ENCODE measurements at places on chromosomes 16 and 17. TPM values are rescaled to one million over a fixed set of nuclear protein-coding genes. Genes with fewer than 3 reads are reported as not detected.

GRCh38 chr16:69725480-69726312 is 664 bp downstream of the NQO1 start:
- peak overlapping the region; percentile 88 for H3K27ac ChIP-seq
- H3K4me3 ChIP-seq: peak overlapping the region; percentile 14
- no peaks in the 10 kb centered on the region for H3K27me3 ChIP-seq

- no peaks in the 10 kb centered on the region for H3K4me1 ChIP-seq
- DNase-seq: no peak
- no peak overlapping the region for H3K27ac ChIP-seq
- no peaks in the 10 kb centered on the region for H3K36me3 ChIP-seq
- no peaks in the 10 kb centered on the region for H3K27me3 ChIP-seq
Observed at GRCh38 chr17:50787106-50787505, 19.8 kb upstream of the ANKRD40CL start.

DNA sequence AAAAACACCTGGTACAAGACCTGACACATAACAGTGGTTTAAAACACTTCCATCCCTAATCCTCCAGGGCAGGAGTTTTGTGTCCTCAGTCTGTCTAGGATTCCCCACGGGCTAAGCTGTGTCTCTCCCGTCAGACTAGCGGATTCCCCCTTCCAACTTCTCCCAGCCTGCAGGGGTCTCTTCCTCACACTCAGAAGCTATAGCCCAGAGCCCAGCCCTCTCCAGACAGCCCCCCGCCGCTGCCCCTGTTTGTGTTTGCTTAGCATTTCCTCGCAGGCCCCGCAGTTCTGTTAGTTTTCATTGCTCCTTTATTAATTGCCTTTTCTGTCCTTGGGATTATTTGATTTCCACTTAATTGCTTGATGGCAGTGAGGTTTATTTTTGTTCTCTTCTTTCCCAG is 91.2 kb downstream of the TMEM132E start:
- H3K4me3 ChIP-seq: no peak overlapping the region
- DNase-seq: no peak
- no peaks in the 10 kb centered on the region for H3K36me3 ChIP-seq

GRCh38 chr17:7834542-7834956 is 532 bp downstream of the KDM6B start:
- H3K4me3 ChIP-seq: peak overlapping the region; percentile 75
- H3K27me3 ChIP-seq: no peaks in the 10 kb centered on the region
- peak overlapping the region; percentile 98 for H3K27ac ChIP-seq
- DNase-seq: peak; percentile 73
- peaks cover 22% of the 10 kb centered on the region for H3K4me1 ChIP-seq
- H3K36me3 ChIP-seq: no peaks in the 10 kb centered on the region

GRCh38 chr17:13140750-13141149 is 122.9 kb upstream of the ELAC2 start:
- H3K4me1 ChIP-seq: no peaks in the 10 kb centered on the region
- H3K27me3 ChIP-seq: no peaks in the 10 kb centered on the region
- H3K36me3 ChIP-seq: no peaks in the 10 kb centered on the region
- H3K4me3 ChIP-seq: no peak overlapping the region
- no peak for DNase-seq

DNA sequence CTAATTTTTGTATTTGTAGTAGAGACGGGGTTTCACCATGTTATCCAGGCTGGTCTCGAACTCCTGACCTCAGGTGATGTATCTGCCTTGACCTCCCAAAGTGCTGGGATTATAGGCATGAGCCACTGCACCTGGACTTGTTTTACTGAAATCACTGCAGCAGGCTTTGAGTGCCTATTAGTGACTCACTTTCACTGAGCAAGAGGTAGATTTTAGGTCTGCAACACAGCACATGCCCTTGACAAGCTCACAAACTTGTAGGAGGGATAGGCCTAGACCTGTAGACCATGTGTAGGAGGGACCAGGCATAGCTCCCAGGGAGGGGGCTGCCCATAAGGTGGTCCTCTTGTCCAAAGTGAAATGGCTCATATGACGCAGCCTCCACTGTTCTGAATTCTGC is 27.0 kb upstream of the RPTOR start:
- H3K4me3 ChIP-seq: no peak overlapping the region
- H3K4me1 ChIP-seq: peaks cover 11% of the 10 kb centered on the region
- H3K27me3 ChIP-seq: no peaks in the 10 kb centered on the region
- H3K27ac ChIP-seq: no peak overlapping the region
- DNase-seq: no peak
- H3K36me3 ChIP-seq: no peaks in the 10 kb centered on the region

DNA sequence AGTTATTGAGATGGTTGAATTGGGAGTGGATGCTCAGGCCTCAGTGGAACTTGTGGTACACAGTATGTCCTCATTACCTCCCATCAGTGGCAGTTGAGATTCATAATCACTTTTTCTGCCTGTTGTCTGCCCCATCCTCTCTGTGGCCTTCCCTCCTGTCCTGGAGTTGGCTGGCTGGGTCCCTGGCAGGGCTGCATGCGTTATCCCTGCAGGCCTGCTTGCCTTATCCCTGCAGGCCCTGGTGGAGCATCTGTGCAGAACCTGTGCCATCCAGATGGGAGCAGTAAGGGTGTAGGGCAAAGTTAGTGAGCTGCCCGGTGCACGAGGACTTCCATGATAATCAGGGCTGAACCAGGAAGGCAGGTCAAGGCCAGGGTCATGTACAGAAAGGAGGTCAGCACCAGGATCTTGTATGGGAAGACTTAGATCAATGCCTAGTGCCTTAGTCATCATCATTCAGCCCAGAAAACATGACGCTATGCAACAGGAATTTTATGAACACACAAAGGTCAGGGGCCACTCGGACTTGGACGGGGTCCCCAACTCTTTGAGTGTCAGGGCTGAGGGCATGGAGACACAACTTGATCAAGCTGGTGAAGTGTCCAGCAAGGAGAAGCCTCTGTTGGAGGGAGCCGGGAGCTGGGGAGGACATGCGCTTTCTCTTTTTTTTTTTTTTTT is 47.2 kb downstream of the ABCC1 start:
- H3K4me3 ChIP-seq: no peak overlapping the region
- H3K36me3 ChIP-seq: no peaks in the 10 kb centered on the region
- no peaks in the 10 kb centered on the region for H3K27me3 ChIP-seq
- DNase-seq: peak; percentile 87
- H3K4me1 ChIP-seq: peaks cover 8% of the 10 kb centered on the region

- H3K27ac ChIP-seq: no peak overlapping the region
- no peaks in the 10 kb centered on the region for H3K4me1 ChIP-seq
- no peaks in the 10 kb centered on the region for H3K36me3 ChIP-seq
- DNase-seq: no peak
- no peak overlapping the region for H3K4me3 ChIP-seq
Observed at GRCh38 chr17:70261170-70261569, 91.8 kb downstream of the KCNJ2 start.

- no peaks in the 10 kb centered on the region for H3K27me3 ChIP-seq
- H3K36me3 ChIP-seq: no peaks in the 10 kb centered on the region
- H3K4me3 ChIP-seq: no peak overlapping the region
Observed at GRCh38 chr17:68972119-68972704, 17.0 kb upstream of the ABCA8 start.

GRCh38 chr17:17856386-17856785 is 19.6 kb upstream of the SREBF1 start:
- no peaks in the 10 kb centered on the region for H3K36me3 ChIP-seq
- no peak overlapping the region for H3K4me3 ChIP-seq

GRCh38 chr16:28297784-28298510 is 5.6 kb downstream of the SBK1 start:
- no peaks in the 10 kb centered on the region for H3K36me3 ChIP-seq
- no peak overlapping the region for H3K27ac ChIP-seq
- DNase-seq: no peak
- H3K4me1 ChIP-seq: peaks cover 11% of the 10 kb centered on the region
- H3K27me3 ChIP-seq: no peaks in the 10 kb centered on the region

- no peak overlapping the region for H3K27ac ChIP-seq
- peak; percentile 46 for DNase-seq
- peaks cover 14% of the 10 kb centered on the region for H3K36me3 ChIP-seq
- H3K4me3 ChIP-seq: peak overlapping the region; percentile 65
- H3K4me1 ChIP-seq: peaks cover 75% of the 10 kb centered on the region
Observed at GRCh38 chr17:7218166-7218565, 1.5 kb downstream of the DLG4 start.

GRCh38 chr17:60355663-60356594 is 36.0 kb downstream of the USP32 start:
- no peak overlapping the region for H3K4me3 ChIP-seq
- no peaks in the 10 kb centered on the region for H3K27me3 ChIP-seq
- peak overlapping the region; percentile 37 for H3K27ac ChIP-seq
- DNase-seq: peak; percentile 36

GRCh38 chr16:27811881-27812280 is 251.6 kb downstream of the GSG1L start:
- H3K4me1 ChIP-seq: no peaks in the 10 kb centered on the region
- no peak overlapping the region for H3K4me3 ChIP-seq
- no peak overlapping the region for H3K27ac ChIP-seq

DNA sequence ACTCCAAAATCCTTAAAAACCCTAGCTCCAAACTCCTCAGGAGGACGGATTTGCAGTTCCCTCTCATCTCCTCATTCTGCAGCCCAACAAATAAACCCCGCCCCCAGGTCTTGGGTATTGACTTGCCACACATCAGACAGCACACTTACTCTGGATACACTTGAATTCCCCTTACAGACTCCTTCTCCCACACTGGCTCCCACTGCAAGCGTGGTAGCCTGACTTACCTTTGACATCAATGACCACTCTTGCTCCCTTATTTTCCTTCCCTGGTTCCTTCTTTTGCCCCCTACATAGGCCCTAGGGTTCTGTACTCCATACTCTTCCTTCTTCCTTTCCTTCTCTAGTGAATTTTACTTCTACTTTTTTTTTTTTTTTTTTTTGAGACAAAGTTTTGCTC is 7.5 kb downstream of the RFFL start:
- no peak overlapping the region for H3K4me3 ChIP-seq
- H3K27me3 ChIP-seq: no peaks in the 10 kb centered on the region
- H3K27ac ChIP-seq: no peak overlapping the region
- H3K4me1 ChIP-seq: peaks cover 4% of the 10 kb centered on the region

DNA sequence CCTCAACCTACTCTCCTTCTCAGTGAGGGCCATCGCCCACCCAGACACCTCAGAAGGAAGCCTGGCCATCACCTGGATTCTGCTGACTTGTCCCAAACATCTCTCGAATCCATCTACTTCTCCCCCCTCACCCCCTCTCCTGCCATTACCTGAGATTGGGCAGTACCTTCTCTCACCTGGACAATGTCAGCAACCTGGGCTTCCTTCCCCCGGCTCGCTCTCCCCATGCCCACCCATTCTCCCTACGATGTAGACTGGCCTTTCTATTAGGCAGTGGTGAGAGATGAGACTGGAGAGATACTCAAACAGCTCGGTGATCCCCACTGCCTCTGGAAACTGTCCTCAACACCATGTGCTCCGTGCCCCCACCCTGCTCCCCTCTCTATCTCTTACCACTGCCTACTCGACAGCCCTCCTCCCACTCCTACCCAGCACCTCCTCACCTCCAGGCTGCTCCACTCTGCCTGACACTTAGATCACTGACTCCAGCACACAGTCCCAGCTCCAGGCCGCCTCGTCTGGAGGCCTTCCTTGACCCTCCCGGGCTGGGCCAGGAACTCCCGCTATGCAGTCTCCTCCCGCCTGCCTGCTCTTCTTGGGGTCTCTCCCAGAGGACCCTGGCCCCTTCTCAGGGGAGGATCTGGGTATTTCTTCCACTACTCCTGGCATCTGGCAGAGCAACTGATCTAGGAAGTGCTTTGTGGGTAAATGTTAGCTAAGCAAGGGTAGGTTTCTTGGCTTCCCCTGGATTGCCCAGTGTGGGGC is 235.8 kb upstream of the NLRP1 start:
- H3K4me3 ChIP-seq: no peak overlapping the region
- no peaks in the 10 kb centered on the region for H3K36me3 ChIP-seq
- H3K27me3 ChIP-seq: peaks cover 5% of the 10 kb centered on the region
- DNase-seq: no peak

- H3K4me1 ChIP-seq: peaks cover 17% of the 10 kb centered on the region
- H3K27ac ChIP-seq: no peak overlapping the region
- H3K36me3 ChIP-seq: no peaks in the 10 kb centered on the region
- H3K27me3 ChIP-seq: no peaks in the 10 kb centered on the region
Observed at GRCh38 chr17:41647940-41648410, 23.6 kb upstream of the KRT17 start.

GRCh38 chr17:17570140-17570797 is 21.2 kb downstream of the PEMT start:
- H3K4me1 ChIP-seq: peaks cover 11% of the 10 kb centered on the region
- H3K27me3 ChIP-seq: no peaks in the 10 kb centered on the region
- H3K4me3 ChIP-seq: no peak overlapping the region
- no peak overlapping the region for H3K27ac ChIP-seq

GRCh38 chr17:79950306-79950705 is 85.4 kb downstream of the TBC1D16 start:
- no peaks in the 10 kb centered on the region for H3K27me3 ChIP-seq
- H3K4me3 ChIP-seq: no peak overlapping the region
- no peak overlapping the region for H3K27ac ChIP-seq
- H3K4me1 ChIP-seq: peaks cover 17% of the 10 kb centered on the region
- peak; percentile 22 for DNase-seq

DNA sequence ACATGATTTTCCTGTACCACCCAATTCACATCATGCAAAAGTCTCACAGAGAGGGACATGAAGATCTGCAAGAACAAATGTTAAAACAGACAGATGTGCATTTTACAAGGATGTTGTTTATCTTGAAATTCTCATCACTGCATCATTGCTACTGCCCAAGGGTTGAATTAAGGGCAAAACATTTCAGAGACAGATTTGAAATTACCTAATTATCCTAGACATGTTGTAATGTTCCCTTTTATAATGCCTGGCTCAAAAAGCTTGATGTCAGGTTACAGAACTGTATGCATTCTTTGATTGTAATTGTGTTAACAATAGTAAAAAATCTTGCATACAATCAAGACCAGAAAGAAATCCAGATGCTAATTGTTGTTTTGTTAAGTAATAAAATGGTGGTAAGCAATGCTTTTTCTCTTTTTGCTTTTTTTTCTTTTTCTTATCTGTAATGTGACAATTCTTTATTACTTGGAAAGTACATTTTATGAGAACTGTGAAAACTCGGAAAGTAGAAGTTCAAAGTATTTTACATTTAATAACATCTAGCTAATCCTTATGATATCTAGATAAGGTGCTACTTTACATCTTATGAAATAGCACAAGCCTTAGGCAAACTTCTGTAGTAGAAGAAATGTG is 3.6 kb upstream of the DUSP14 start:
- H3K36me3 ChIP-seq: no peaks in the 10 kb centered on the region
- no peak overlapping the region for H3K27ac ChIP-seq
- H3K27me3 ChIP-seq: no peaks in the 10 kb centered on the region
- H3K4me1 ChIP-seq: peaks cover 25% of the 10 kb centered on the region
- no peak for DNase-seq

- peaks cover 7% of the 10 kb centered on the region for H3K4me1 ChIP-seq
- no peak overlapping the region for H3K4me3 ChIP-seq
- H3K27ac ChIP-seq: no peak overlapping the region
- DNase-seq: no peak
- no peaks in the 10 kb centered on the region for H3K27me3 ChIP-seq
- H3K36me3 ChIP-seq: peaks cover 55% of the 10 kb centered on the region
Observed at GRCh38 chr17:81546906-81547613, 5.1 kb downstream of the FAAP100 start.

The APOBR gene
- total RNA-seq: 2.4 TPM

The SLC6A2 gene
- total RNA-seq: 0.68 TPM

The MYLK3 gene
- total RNA-seq: 0.56 TPM

The CNTD1 gene
- total RNA-seq: 0.69 TPM

The ARL5C gene
- total RNA-seq: not detected

The PRR35 gene
- total RNA-seq: not detected

The IGF2BP1 gene
- total RNA-seq: 0.69 TPM

The ADGRG3 gene
- 0.50 TPM for total RNA-seq

The WNT9B gene
- total RNA-seq: 0.55 TPM

The CLUH gene
- total RNA-seq: 144 TPM

The TRIM37 gene
- 29.8 TPM for total RNA-seq

The ENPP7 gene
- total RNA-seq: 0.39 TPM

The KRT27 gene
- total RNA-seq: not detected

The PRRT2 gene
- total RNA-seq: 8.8 TPM

The TRIM25 gene
- total RNA-seq: 14.8 TPM

All from adrenal gland (tissue), 19 donors.